ENCODE measurements at places on chromosomes 5 and 9.

- no peak for DNase-seq
These were observed 31.6 kb downstream of the ACSL6 start for GRCh38 chr5:131979816-131980215.

GRCh38 chr5:58114324-58114723, 345.6 kb downstream of the PLK2 start:
- DNase-seq = no peak

DNA sequence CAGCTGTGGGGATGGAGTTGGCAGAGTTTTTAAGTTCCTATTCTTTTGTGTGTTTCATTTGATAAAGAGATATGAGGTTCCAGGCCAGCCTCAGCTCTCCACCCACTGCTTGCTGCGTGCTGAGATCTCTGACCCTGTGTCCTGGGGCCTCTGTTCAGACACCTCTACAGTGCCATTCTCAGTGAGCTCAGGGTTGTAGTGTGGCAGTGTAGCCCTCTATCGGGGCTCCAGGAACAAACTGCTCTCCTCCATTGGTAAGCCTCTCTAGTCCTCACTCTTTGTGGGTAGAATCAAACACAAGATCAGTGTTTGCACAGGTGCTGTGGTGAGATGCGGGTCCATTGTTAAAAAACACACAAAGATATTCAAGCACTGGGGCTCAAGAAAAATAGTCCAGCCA, 386.6 kb upstream of the RPS23 start:
- no peak for DNase-seq

GRCh38 chr5:33657804-33658440, 217.2 kb downstream of the TARS1 start:
- DNase-seq = no peak

DNA sequence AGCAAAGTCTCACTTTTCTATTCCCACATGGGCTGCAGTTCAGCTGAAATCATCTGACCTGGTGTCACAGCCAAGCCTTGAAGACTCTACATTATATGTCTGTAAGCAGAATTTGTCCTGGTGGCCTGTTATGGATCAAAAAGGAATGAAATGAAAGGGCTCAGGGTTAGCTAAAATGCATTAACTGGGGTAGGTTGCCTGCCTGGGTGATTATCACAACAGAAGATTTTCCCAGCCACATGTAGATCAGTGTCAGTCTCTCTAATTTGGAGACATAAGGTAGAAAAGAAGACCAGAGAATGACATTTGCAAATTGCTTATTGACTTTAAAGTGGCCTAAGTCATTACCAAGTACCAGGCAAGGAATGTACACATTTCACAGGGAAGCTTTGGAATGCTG, 289.0 kb downstream of the CAAP1 start:
- DNase-seq = no peak

DNA sequence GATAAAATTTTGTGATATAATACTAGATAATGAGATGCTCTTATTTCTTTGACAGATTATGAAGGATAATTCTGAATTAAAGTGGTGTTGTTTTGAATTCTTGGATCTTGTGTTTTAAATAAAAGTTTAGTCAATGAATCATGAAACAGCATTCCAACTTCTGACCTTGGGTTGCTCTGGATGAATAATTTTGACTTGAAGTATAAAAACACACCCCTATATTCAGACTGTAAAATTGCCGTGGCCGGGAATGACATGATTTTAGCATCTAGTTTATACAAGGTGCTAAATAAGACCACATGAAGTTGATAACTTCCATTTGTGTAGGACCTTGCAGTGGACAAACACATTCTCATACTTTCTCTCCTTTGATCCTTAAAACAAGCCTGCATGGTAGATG, 67.2 kb upstream of the DAP start:
- DNase-seq = no peak

GRCh38 chr5:131786900-131787692, 9.7 kb downstream of the FNIP1 start:
- no peak for DNase-seq

GRCh38 chr9:14373336-14373666, 59.4 kb upstream of the NFIB start:
- DNase-seq = no peak

DNA sequence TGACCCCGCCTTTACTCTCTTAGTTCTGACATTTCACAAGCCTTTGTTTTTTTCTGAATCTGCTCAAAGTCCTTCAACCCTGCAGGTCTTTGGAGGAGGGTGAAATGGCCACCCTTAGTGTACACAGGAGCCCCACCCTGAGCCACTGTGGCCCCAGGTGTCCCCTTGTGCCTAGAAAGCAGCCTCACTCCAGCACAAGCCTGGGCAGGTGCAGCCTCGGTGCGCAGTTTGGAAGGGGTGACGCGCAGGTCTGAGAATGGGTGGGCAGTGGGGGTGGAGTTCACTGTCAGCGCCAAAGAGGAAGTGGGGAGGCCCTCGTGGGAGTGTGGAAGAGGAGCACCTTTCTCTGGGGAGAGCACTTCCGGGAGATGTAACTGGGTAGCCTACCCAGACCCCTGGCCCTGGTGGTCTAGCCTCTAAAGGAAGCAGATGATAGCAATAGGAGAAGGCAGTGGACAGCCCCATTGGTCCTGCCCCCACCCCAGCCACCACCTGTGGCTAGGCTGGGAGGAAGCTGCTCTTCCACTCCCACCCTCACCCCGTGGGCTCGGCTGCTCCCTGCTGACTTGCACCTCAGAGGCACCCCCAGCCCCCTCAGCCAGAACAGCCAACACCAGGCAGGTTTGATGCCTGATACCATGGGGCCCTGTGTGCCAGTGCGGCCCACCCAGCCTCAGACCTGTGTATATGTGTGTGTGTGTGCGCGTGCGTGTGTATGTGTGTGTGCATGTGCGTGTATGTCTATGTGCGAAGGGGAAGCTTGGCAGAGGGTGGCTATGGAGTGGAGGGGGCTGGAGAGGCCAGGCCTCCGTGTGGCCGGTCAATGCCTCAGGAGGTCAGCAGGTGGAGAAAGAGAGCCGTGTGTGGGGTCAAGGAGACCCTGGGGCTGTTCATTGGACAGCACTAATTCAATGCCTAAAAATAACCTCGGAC, 16.8 kb upstream of the DAB2IP start:
- DNase-seq = no peak

GRCh38 chr9:36319806-36320205, 61.6 kb upstream of the GNE start:
- no peak for DNase-seq

DNA sequence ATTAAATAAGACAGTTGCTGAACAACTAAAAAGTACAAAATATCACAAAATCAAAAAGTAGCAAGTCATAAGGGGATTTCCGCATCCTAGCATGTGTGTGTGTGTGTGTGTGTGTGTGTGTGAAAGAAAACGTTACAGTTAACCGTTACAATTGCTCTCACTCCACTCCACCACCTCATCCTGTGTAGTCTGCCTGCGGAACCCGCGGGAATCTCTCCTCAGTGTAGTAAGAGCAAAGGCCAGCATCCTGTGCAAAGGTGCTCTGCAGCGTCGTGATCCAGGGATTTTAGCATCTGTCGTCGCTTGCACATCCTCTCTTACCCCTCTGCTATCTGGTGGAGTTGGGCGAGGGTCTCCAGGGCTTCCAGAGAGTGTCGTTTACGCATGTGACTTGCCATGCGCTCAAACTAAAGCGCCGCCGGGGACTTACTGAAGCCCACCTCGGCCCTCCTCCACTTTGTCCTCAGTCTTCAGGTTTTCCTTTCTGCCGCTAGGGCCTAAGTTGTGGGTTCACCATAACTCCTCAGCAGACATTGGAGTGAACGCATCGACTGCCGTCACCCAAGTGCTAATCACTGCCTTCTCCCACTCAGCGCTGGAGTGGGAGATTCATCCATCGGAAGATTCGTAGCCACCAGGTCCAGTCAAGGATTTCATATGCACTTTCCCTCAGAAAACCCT, 3.9 kb downstream of the CDKN2B start:
- DNase-seq = no peak

GRCh38 chr5:76709762-76710161, 6.2 kb upstream of the F2R start:
- DNase-seq = no peak

GRCh38 chr5:40928886-40929448, 19.7 kb downstream of the C7 start:
- DNase-seq = no peak

DNA sequence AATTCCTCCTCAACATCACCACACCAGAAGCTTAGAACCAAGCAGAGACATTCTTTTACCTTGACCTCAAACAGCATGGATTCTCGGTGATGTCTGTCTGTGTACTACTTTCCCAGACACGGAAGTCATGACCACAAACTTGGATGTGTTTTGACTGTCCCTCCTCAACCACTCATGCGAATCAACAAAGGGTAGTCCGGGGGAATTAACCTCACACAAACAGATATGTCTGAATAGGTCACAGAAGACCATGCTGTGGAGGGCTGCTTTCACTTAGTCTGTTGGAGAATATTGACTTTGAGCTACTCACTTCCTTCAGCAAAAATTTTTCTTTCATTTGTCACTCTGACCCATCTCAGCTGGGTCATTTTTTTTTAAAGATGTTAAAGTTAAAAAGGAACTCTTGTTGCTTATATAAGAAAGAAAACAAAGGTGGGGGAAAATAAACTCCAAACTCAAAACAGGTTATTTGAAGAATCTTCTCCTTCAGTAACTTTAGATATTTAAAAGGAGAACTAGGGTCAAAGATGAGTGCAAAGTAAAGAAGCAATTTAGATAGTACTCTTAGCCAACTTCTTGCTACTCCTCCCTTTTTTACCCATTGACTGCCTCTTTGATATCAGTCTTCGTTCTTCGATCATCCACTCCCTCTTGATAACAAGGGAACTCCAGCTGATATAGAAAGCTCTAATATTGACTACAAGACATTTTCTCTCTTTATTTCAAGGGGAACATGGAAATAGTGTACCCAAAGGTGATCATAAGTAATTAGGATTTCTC, 343.4 kb upstream of the CDH6 start:
- peak; percentile 98 for DNase-seq
